ENCODE measurements at places on chromosomes 6 and 20.

GRCh38 chr20:15930311-15931305 lies 642.6 kb downstream of the KIF16B start:
- no peaks in the 10 kb centered on the region for H3K36me3 ChIP-seq
- H3K27me3 ChIP-seq: no peaks in the 10 kb centered on the region
- H3K4me3 ChIP-seq: no peak overlapping the region
- H3K4me1 ChIP-seq: no peaks in the 10 kb centered on the region

- no peak for DNase-seq
- H3K27ac ChIP-seq: no peak overlapping the region
- H3K36me3 ChIP-seq: no peaks in the 10 kb centered on the region
- H3K4me1 ChIP-seq: peaks cover 18% of the 10 kb centered on the region
- H3K4me3 ChIP-seq: no peak overlapping the region
Observed at GRCh38 chr20:50813801-50814200, 18.9 kb downstream of the BCAS4 start.

DNA sequence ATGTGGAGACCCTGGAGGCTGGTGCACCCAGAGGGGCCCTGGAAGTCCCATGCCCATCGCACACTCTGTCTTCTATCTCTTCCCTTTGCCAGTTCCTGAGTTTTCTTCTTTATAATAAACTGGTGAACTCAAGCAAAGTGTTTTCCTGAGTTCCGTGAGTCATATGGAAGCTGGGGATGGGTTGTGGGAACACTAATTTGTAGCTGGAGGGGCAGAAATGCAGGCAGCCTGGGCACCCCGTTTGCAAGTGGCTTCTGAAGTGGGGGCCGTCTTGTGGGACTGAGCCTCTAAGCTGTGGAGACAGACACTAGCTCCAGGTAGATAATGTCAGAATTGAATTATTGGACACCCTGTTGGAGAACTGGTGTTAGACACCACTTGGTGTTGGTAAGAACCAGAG lies 3.2 kb upstream of the PPP1R3G start:
- H3K4me3 ChIP-seq: no peak overlapping the region
- H3K4me1 ChIP-seq: peaks cover 12% of the 10 kb centered on the region
- no peaks in the 10 kb centered on the region for H3K36me3 ChIP-seq

- H3K27me3 ChIP-seq: no peaks in the 10 kb centered on the region
- H3K4me3 ChIP-seq: no peak overlapping the region
- DNase-seq: no peak
- no peaks in the 10 kb centered on the region for H3K4me1 ChIP-seq
- H3K36me3 ChIP-seq: no peaks in the 10 kb centered on the region
Observed at GRCh38 chr6:102197211-102197610, 803.7 kb downstream of the GRIK2 start.

DNA sequence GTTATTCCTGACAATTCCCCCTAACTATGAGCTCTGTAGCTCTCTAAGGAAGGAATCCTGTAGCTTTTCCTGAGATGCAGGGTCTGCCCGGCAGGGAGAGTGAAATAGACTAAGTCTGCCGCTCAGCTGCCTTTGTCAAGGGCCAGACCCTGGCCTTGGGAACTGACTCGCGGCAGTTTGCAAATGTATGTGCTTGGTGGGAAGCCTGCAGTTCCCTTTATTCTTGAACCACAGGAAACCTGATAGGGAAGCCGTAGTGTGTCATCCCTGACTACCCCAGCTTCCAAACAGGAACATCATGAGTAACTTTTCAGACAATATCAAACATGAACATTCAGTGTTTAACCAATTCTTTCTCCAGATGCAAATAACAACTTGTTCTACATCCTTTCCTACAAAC lies 78.7 kb upstream of the IFNGR1 start:
- no peak overlapping the region for H3K4me3 ChIP-seq
- no peak overlapping the region for H3K27ac ChIP-seq
- H3K4me1 ChIP-seq: no peaks in the 10 kb centered on the region
- DNase-seq: no peak
- H3K27me3 ChIP-seq: no peaks in the 10 kb centered on the region

- no peaks in the 10 kb centered on the region for H3K36me3 ChIP-seq
- no peaks in the 10 kb centered on the region for H3K4me1 ChIP-seq
- no peak overlapping the region for H3K27ac ChIP-seq
- no peak for DNase-seq
Observed at GRCh38 chr20:62423326-62423706, 4.0 kb downstream of the RBBP8NL start.

- no peaks in the 10 kb centered on the region for H3K27me3 ChIP-seq
- H3K36me3 ChIP-seq: no peaks in the 10 kb centered on the region
- no peak for DNase-seq
- no peak overlapping the region for H3K4me3 ChIP-seq
- no peaks in the 10 kb centered on the region for H3K4me1 ChIP-seq
Observed at GRCh38 chr6:9484686-9485085, 930.2 kb downstream of the TFAP2A start.

- peaks cover 12% of the 10 kb centered on the region for H3K4me1 ChIP-seq
- H3K36me3 ChIP-seq: no peaks in the 10 kb centered on the region
- no peaks in the 10 kb centered on the region for H3K27me3 ChIP-seq
- DNase-seq: no peak
- no peak overlapping the region for H3K27ac ChIP-seq
Observed at GRCh38 chr6:15282334-15282733, 36.5 kb downstream of the JARID2 start.

GRCh38 chr20:51789434-51789833 lies 12.9 kb downstream of the SALL4 start:
- H3K4me1 ChIP-seq: no peaks in the 10 kb centered on the region
- H3K36me3 ChIP-seq: no peaks in the 10 kb centered on the region
- no peak overlapping the region for H3K4me3 ChIP-seq

DNA sequence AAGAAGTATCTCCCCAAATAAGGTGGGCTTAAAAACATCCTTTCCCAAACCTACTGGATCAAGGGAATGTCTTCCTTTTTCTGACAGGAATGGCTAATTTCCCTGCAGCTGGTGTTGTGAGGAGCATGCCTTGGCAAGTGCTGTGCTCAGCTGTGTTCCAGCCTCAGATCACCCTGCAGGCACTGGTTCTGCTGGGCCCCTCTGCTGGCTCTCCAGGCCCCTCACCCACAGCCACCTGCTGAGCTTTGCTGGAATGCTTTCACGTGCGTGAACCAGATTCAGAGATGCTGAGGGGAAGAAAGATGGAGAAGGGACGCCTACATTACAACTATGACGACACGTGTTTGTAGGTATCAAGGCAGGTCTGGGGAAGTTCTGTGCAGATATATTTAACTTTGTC lies 71.3 kb upstream of the FOXC1 start:
- peaks cover 7% of the 10 kb centered on the region for H3K36me3 ChIP-seq
- no peaks in the 10 kb centered on the region for H3K4me1 ChIP-seq
- DNase-seq: no peak
- H3K27me3 ChIP-seq: no peaks in the 10 kb centered on the region
- H3K4me3 ChIP-seq: no peak overlapping the region
- no peak overlapping the region for H3K27ac ChIP-seq

- DNase-seq: no peak
- H3K36me3 ChIP-seq: no peaks in the 10 kb centered on the region
- no peaks in the 10 kb centered on the region for H3K27me3 ChIP-seq
- no peaks in the 10 kb centered on the region for H3K4me1 ChIP-seq
- H3K27ac ChIP-seq: no peak overlapping the region
Observed at GRCh38 chr20:15594158-15594695, 979.0 kb downstream of the KIF16B start.

- peak; percentile 73 for DNase-seq
- H3K27ac ChIP-seq: peak overlapping the region; percentile 85
- H3K4me3 ChIP-seq: peak overlapping the region; percentile 68
- H3K27me3 ChIP-seq: no peaks in the 10 kb centered on the region
- H3K4me1 ChIP-seq: peaks cover 19% of the 10 kb centered on the region
- H3K36me3 ChIP-seq: no peaks in the 10 kb centered on the region
Observed at GRCh38 chr6:26158581-26159356, 71.5 kb downstream of the HFE start.

DNA sequence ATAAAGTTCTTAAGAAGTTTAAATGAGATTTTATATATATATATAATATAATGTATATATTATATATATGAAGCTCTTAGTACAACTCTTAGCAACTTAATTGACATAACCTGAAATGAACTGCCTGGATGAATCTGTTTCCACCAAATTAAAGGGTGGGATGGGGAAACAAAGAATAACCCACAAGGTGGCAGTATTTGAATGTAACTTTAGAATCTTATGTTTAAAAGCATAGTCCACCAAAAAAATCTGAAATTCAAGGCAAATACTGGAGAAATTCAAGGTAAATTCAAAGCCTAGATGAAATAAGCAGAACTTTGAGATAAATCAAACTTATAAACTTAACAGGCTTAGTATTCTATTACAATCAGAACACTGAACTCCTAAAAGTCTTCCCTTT lies 4.4 kb upstream of the IBTK start:
- no peak for DNase-seq
- no peak overlapping the region for H3K4me3 ChIP-seq

DNA sequence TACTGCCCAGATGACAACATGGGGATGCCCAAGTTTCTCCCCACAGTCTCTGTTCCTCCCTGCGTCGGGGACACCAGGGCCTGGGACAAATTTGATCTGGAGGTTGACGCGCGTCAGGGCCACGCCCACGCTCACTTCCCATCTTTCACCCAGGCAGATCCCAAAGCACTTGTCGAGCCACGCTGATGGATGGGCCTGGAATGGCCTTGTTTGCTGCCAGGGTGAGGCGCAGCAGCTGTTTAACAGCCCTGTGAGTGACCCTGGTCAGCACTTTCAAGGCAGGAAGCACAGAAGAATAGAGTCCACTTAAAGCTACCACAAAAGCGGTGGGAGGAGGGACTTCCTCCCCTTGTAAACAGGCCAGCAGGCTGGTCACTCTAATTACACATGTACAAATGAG lies 324.7 kb upstream of the JARID2 start:
- no peak overlapping the region for H3K4me3 ChIP-seq
- H3K4me1 ChIP-seq: peaks cover 4% of the 10 kb centered on the region
- no peaks in the 10 kb centered on the region for H3K27me3 ChIP-seq
- H3K27ac ChIP-seq: no peak overlapping the region
- DNase-seq: peak; percentile 83
- no peaks in the 10 kb centered on the region for H3K36me3 ChIP-seq

DNA sequence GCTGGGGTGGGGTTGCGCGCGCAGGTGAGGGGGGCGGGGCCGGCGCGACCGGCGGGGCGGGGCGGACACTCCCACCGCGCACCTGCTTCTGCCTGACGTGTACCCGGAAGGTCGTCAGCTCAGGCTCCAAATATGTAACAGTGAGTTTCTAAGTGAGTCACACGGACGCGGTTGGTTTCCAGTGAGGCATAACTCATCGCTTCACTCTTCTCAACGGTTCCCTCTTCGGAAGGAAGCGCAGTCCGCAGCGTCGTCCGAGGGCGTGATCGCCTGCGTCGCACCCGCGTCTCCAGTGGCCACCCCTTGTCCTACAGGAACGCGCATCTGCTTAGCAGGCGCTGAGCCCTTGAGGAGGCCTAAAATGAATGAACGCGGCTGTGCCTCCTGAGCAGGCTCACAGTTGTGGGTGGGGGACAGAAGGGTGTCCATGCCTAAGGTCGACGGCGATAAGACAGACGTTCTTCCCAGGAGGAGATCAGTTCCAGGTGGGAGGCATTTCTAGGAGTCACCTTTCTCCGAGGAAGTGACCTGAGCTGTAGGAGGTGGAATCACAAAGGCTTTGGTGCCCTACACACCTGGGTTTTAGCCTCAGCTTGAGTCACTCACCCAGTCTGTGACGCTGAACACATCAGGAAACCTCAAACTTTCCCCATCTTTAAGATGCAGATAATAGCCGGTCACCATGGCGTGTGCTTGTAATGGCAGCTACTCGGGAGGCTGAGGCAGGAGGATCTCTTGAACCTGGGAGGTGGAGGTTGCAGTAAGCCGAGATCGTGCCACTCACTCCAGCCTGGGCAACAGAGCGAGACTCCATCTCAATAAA lies 50.9 kb upstream of the EZR start:
- peak; percentile 56 for DNase-seq
- peak overlapping the region; percentile 54 for H3K27ac ChIP-seq
- peak overlapping the region; percentile 44 for H3K4me3 ChIP-seq
- H3K27me3 ChIP-seq: no peaks in the 10 kb centered on the region

- no peaks in the 10 kb centered on the region for H3K4me1 ChIP-seq
- no peak overlapping the region for H3K4me3 ChIP-seq
- H3K27me3 ChIP-seq: no peaks in the 10 kb centered on the region
- no peak for DNase-seq
- no peaks in the 10 kb centered on the region for H3K36me3 ChIP-seq
Observed at GRCh38 chr20:62052842-62053464, 12.7 kb downstream of the TAF4 start.

DNA sequence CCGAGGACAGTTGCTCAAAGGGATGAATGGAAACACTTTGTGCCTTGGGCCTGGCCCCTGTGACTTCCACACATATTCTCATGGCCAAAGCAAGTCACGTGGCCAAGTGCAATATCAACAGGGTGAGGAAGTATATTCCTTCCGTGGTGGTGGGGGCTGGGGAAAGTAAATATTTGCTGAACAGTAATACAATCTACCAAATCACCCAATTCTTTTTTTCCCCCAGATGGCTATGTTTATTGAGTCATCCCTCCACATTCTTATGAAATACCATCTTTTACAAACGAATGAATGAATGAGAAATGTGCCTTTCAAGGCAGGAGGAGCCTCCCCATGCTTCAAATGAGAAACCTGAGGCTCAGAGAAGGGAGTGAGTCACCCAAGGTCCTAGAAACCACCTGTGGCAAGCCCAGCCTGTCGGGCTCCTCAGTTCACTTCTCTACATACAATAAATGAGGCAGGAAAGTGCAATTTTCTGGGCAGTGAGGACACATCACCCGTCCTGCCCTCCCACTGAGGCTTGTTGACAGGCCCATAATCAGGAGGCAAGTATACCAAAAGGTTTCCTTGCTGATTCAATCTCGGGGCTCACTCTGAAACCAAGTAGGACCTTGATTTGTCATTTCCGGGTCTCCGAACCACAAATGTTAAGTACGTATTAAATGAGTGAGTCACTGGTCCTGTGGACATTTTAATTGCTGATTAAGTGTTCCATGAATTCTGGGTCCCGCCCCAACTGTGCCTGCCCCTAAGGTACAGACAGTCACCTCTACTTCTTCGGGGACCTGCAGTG lies 25.3 kb upstream of the TOP1 start:
- peak; percentile 87 for DNase-seq
- H3K4me1 ChIP-seq: no peaks in the 10 kb centered on the region
- no peaks in the 10 kb centered on the region for H3K27me3 ChIP-seq
- no peaks in the 10 kb centered on the region for H3K36me3 ChIP-seq

DNA sequence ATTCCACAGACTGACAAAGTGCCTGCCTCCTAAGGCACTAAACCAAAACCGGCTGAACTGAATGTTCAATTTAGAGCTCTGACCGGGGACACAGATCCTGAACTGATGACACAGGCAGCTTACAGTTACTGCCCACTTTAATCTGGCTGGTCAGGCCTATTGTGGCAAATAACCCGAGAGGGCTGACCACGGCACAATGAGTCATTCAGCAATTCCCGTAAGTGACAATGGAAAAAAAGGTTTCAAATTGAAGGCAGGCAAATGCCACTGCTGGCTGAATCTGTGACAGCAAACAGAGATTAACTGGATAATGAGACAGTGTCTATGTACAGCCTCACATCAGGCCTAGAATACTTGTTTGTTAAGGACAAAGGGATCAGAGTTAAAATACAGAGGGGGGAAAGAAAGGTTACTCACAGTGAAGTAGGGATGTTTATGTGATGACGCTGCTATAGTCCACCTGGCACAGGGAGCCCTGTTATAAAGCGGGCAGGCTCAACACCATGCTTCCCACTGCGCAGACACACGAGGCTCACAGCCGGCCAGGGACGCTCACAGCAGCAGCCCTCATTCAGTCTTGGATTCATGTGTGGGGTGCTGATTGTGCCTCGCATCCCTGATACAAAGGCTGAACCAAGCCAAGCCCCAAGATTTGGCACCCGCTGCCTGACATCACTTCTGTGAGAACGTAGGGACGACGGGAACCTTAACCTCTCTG lies 54.4 kb downstream of the RTN4IP1 start:
- no peaks in the 10 kb centered on the region for H3K27me3 ChIP-seq
- no peaks in the 10 kb centered on the region for H3K4me1 ChIP-seq
- H3K4me3 ChIP-seq: no peak overlapping the region
- peaks cover 21% of the 10 kb centered on the region for H3K36me3 ChIP-seq

Measured in tibial artery (tissue), 4 donors.